ENCODE measurements at places on chromosomes 3 and 15. TPM values are rescaled to one million over a fixed set of nuclear protein-coding genes. Genes with fewer than 3 reads are reported as not detected.

DNA sequence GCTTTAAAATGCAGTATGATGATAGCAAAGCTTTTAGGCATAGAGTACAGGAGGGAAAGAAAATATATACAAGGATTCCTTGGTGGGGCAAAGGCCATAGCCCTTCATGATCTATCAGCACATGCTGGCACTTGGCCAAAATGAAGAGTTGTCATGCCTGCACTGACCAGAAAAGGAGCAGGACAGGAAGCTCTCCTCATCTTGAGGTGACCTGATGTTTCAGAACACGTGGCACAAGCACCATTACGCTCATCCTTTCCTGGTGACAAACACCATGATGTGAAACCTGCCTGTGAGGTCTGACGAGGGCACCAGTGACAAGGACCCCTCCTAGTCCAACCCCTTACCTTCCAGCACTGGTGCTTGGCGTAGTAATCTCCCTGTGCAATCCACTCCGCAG lies 77.9 kb upstream of the DCLK3 start:
- H3K4me3 ChIP-seq = no peak overlapping the region
- no peaks in the 10 kb centered on the region for H3K4me1 ChIP-seq
- no peak overlapping the region for H3K27ac ChIP-seq
- no peak for DNase-seq
- no peaks in the 10 kb centered on the region for H3K27me3 ChIP-seq

DNA sequence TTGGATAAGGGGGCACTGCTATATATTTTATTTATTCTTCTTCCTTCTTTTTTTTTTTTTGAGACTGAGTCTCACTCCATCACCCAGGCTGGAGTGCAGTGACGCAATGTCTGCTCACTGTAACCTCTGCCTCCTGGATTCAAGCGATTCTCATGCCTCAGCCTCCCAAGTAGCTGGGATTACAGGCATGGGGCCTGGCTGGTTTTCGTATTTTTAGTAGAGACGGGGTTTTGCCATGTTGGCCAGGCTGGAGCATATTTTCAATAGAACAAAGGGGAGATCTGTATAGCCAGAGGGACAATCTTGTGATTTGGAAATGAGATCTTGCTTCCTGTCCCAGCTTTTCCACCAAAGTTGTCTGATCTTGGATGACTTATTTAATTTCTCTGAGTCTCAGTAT lies 133.1 kb upstream of the ABHD17C start:
- no peak for DNase-seq
- H3K27me3 ChIP-seq = no peaks in the 10 kb centered on the region
- H3K36me3 ChIP-seq = peaks cover 17% of the 10 kb centered on the region
- peaks cover 15% of the 10 kb centered on the region for H3K4me1 ChIP-seq
- no peak overlapping the region for H3K4me3 ChIP-seq

DNA sequence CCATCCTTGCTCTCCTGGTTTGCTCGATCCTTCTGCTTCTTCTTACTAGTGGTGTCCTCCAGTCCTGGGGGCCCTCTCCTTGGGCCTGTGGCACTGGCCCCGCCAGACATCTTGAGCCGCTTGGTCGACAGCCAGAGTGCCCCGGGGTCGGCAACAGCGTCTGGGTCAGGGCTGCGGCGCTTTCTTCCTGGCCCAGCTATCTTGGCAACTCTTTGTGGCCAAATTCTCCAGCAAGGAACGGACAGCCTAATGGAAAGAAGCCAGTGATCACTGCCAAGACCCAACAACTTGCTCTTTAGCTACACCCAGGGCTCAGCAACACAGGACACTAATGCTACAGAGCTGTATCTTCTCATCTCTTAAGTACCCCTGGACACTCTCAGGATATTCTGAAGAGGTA lies 1.6 kb downstream of the USP19 start:
- peaks cover 24% of the 10 kb centered on the region for H3K36me3 ChIP-seq
- H3K27me3 ChIP-seq = peaks cover 2% of the 10 kb centered on the region
- peak overlapping the region; percentile 93 for H3K4me3 ChIP-seq
- DNase-seq = no peak

DNA sequence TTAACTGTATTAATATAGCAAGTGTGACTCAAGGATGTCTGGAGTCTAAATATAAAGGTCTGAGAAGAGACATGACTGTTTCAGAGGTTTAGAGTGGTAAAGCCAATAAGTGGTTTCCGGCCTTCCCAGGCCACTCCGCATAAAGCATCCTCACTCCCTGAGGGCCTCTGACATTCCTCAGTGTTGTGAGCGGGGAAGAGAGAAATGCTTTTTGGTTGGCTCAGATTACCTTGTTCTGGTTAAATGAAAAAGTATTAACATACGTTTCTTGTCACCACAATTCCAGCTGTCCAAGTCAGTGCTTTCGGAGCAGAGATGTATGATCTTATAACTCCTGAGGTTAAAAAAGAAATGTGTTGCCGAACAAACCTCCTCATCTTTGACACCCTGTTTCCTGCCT lies 103.8 kb downstream of the RBMS3 start:
- H3K36me3 ChIP-seq = peaks cover 29% of the 10 kb centered on the region
- H3K27ac ChIP-seq = peak overlapping the region; percentile 89
- H3K4me1 ChIP-seq = peaks cover 64% of the 10 kb centered on the region
- no peaks in the 10 kb centered on the region for H3K27me3 ChIP-seq
- peak; percentile 86 for DNase-seq

GRCh38 chr3:151787626-151788025 lies 26.3 kb upstream of the AADAC start:
- no peak overlapping the region for H3K4me3 ChIP-seq
- peaks cover 9% of the 10 kb centered on the region for H3K4me1 ChIP-seq
- H3K27me3 ChIP-seq = peaks cover 1% of the 10 kb centered on the region
- DNase-seq = no peak

GRCh38 chr15:83292317-83292716 lies 7.9 kb upstream of the BNC1 start:
- peaks cover 55% of the 10 kb centered on the region for H3K4me1 ChIP-seq
- peak overlapping the region; percentile 50 for H3K27ac ChIP-seq
- peak overlapping the region; percentile 50 for H3K4me3 ChIP-seq
- peak; percentile 79 for DNase-seq

- no peak overlapping the region for H3K4me3 ChIP-seq
- no peak for DNase-seq
These were observed 424.1 kb upstream of the KCNMB2 start for GRCh38 chr3:178112134-178112533.

DNA sequence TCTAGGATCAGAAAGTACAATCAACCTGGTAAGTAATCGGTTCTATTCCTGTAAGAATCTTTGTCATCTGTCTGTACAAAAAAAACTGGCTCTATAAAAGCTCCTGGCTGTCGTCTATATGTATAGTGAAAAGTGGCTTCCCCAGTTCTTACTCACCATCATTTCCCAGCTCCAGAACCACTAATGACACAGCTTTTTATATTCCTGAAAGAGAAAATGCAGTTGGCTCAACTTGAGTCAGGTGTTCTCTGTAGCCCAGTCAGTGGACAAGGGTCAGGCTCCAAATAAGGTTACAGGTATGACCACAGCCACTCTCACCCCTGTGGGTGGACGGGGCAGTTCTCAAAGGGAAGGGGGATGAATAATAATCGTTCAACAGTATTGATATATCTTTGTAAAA lies 85.1 kb downstream of the AP4E1 start:
- peak overlapping the region; percentile 75 for H3K27ac ChIP-seq
- peak; percentile 56 for DNase-seq
- H3K4me1 ChIP-seq = peaks cover 47% of the 10 kb centered on the region
- H3K27me3 ChIP-seq = no peaks in the 10 kb centered on the region
- H3K36me3 ChIP-seq = peaks cover 8% of the 10 kb centered on the region

GRCh38 chr15:99305761-99306505 lies 54.7 kb downstream of the LRRC28 start:
- H3K4me3 ChIP-seq = no peak overlapping the region
- H3K36me3 ChIP-seq = no peaks in the 10 kb centered on the region
- no peak overlapping the region for H3K27ac ChIP-seq
- H3K4me1 ChIP-seq = peaks cover 18% of the 10 kb centered on the region

DNA sequence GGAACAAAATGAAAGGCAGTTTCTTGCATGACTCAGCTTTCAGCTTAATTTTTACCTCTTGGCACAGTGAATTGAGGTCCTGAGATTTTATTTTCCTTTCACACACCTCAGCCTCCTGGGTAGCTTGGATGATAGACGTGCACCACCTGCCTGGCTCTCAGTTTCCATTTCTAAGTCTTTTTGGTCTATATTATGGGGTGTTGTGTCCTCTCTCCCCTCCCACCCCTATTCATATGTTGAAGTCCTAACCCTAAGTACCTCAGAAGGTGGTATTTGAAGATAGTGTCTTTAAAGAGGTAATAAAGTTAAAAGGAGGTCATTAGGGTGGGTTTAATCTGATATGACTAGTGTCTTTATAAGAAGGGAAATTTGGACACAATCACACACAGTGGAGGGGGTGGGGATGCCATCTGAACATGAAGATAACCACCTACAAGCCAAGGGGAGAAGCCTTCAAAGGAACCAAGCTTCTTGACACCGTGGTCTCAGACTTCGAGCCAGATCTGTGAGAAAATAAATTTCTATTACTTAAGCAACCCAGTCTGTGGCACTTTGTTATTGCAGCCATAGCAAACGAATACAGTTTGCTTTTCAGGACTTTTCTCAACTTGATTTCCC lies 85.2 kb downstream of the STRIT1 start:
- no peak overlapping the region for H3K27ac ChIP-seq
- no peaks in the 10 kb centered on the region for H3K4me1 ChIP-seq
- no peak for DNase-seq
- H3K36me3 ChIP-seq = no peaks in the 10 kb centered on the region

- DNase-seq = no peak
- H3K36me3 ChIP-seq = peaks cover 44% of the 10 kb centered on the region
- no peaks in the 10 kb centered on the region for H3K4me1 ChIP-seq
- H3K4me3 ChIP-seq = no peak overlapping the region
These were observed 37.3 kb downstream of the TM6SF1 start for GRCh38 chr15:83144771-83145170.

Gene CCDC39
- not detected for total RNA-seq

Gene FAH
- total RNA-seq = 70.5 TPM

Gene CPN2
- 0.37 TPM for total RNA-seq

Gene DGKG
- total RNA-seq = 0.21 TPM

Gene KCNMB3
- 0.63 TPM for total RNA-seq

Gene KNL1
- total RNA-seq = 11.6 TPM
